Globus pallidus (tissue), 1 donor: ENCODE measurements at places on chromosomes 3 and 15.

- DNase-seq = peak; percentile 85
Observed at GRCh38 chr15:65060641-65061397, 7.0 kb downstream of the RASL12 start.

DNA sequence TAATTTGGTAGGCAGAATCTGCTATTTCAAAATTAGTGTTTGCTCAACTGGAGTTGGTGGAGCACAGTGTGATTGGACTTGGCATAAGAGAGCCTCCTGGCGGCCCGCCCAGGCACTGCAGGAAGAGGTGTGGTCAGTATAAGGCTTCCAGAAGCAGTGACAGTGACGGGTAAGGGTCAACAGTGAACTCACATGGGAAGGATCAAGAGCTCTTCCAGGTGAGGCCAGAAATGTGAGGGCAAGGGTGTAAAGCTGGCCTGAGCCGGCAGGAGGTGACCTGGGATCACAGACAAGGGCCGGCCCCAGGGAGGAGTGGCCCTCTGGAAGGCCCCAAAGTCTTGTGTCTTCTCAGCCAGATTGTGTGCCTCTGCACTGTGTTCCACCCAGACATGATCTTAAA, 93.2 kb upstream of the RNF7 start:
- DNase-seq = peak; percentile 37

GRCh38 chr15:78392430-78392829, 45.6 kb upstream of the IREB2 start:
- no peak for DNase-seq

DNA sequence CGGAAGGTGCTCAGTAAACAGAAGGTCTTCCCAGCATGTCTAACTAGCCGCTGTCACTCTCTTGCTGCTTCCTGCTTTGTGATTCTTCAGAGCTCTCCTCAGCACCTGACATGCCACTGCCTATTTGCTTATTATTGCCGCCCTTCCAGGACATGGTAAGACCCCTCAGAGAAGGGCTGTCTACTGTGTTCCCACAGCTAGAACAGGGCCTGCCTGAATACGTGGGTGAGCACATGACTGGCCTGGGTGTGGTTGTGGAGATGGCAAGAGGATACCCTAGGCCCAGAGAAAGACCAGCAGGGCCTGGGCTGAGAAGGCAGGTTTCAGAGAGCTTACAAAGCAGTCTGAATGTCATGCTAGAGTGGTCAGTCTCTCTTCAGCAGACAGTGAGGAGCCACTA, 2.4 kb upstream of the EPHB1 start:
- no peak for DNase-seq

DNA sequence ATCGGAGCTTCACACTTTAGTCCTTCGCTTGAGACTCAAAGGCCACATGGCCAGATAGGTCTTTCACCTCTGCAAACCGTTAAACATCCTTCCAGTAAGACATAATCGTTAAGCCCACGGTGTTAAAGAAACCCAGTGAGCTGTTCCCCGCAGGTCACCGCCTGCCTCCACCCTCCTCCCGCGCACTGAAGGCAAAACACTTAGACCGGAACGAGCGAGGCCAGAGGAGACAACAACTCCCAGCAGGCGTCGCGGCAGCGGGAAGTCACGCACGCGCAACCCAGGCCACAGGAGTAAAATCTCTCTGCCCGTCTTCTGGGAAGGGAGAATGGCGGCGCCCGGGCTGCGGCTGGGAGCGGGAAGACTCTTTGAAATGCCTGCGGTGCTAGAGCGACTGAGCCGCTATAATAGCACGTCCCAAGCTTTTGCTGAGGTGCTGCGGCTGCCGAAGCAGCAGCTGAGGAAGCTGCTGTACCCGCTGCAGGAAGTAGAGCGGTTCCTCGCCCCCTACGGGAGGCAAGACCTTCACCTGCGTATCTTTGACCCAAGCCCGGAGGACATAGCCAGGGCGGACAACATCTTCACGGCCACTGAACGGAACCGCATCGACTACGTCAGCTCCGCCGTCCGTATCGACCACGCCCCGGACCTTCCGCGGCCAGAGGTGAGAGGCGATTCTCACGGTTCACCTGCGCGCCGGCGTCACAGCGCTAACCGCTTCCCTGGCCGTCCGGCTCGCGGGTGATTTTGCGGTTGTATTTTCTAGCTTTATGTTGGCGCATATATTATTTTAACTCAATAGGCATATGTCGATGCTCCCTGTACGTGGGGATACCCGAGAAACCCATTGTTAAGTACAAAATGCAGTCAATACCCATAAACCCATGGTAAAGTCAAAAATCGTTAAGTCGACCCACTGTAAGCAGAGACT, at the start of gene GTPBP8:
Gene GTPBP8 (plus strand): TSS at position 313 of the 931 bp plus-strand sequence. CDS start 16 bp downstream, at position 329.
- peak; percentile 88 for DNase-seq

GRCh38 chr15:43514241-43515057, 3.0 kb upstream of the MAP1A start:
- peak; percentile 95 for DNase-seq

GRCh38 chr3:151282921-151283320, 4.6 kb upstream of the P2RY14 start:
- peak; percentile 78 for DNase-seq

GRCh38 chr3:194556086-194557056, 69.6 kb upstream of the ATP13A3 start:
- no peak for DNase-seq

DNA sequence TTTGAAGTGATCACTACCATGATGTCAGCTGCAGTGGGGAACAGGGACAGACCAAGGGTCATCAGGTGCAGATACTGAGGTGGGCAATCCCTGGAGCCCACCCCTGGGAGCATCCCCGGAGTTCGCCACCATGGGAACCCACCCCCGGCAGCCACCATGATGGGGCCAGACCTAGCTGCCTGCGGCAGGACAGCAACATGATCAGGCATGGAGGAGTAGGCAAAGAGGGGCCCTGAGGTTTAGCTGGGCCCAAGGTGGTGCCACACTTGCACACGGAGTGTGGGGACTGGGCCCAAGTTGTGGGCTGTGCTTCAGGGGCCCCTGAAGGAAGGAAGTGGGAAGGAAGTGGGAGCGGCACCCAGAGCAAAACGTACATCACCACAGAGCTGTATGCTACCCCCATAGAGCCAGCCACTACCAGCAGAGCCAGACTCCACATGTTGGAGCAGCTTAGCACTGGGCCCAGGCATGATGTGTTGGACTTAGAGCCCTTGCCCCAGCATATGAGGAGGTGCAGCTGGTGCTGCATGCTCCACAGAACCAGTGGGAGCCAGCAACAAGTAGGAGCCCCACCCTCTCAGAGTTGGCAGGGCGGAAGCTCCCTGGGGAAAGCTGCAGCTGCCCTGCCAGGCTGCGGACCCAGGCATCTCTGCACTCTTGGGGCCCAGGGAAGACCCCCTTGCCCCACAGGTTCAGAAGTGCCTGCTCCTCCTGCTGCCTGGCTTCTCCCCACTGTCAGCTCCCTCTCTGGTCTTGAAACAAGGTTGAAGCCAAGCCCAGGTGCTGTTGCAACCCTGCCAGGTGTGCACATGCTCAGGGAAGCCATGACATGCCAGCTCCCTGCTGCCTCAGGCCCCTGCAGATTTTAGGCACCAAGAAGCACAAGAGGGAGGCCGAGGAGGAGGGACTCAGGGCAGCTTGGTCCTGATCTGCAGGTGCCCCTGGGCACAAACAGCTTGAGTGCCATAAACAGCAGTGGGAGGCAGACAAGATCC, 515.3 kb downstream of the ZBBX start:
- no peak for DNase-seq

GRCh38 chr3:188605905-188606304, 451.9 kb downstream of the LPP start:
- no peak for DNase-seq

DNA sequence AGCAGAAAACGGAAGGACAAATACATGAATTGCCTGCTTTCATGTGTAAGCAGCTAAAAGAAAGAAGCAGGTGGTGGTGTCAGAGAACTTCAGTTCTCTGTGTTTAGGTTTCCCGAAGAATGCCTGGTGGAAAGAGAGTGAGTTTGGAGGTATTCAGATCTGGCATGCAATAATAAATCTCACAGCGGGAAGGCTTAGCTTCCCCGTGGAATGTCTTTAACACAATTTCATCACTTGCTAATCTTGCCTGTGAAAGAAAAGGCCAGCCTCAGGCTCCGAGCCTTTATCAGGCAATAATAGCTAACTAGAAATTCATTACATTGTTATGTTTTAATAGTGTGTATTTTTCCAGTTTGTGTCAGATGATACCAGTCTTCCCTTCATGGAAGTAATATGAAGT, 220.3 kb downstream of the PDZRN3 start:
- DNase-seq = no peak

DNA sequence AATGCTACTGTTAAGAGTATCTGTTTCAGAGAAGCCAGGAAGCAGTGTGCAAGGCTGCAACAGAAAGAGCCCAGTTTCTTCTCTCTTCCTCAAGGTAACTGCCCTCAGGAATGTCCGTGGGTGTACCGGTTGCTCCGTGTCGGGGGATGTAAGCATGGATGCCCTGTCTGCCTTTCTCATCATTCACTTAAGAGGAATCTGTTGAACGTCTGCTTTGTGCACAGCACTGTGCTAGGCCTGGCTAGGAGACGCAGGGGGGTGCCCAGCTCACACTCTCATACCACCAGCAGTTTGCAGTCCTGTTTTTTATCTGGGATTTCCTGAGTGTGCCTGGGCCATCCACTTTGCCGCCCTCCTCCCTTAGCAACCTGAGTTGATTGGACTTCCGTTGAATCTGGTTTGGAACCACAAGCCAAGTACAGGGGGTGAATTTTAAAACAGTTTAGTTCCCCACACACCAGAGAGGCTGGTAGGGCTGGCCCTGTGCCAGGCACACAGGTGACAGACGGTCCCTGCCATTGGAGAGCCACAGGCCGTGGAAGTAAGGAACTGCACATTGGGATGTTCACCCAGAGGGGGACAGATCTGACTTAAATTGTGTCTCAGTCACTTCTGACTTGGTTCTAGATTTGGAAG, 11.2 kb downstream of the BOC start:
- DNase-seq = no peak

DNA sequence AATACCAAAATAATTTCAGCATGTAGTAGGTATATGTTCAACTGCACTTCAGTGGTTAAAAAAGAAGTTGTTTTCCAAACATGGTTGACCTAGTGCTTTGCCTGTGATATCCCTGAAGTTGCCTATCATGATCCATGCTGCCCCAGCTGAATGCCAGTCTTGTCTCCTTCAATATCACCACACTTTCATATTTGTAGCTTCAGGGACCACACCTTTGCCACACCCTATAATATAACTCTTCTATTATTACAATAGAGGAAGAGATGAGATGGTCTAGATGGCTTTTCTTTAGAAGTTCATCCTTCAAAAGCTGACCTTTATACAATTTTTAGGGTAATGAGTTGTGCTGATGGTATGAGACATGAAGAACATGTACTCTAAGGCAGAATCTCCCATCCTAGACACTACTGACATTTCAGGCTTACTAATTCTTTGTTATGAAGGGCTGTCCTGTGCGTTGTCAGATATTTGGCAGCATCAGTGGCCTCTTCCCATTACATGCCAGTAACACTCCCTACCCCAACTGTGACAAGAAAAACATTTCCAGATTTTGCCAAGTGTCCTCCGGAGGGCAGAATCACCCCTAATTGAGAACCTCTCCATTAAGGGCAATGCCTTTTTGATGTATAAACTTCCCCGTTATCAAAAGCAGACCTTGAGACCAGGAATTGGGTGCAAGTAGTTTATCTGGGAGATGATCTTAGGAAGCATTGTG, 76.2 kb upstream of the PLCL2 start:
- DNase-seq = no peak

- DNase-seq = no peak
Observed at GRCh38 chr3:13012221-13012691, 61.0 kb downstream of the IQSEC1 start.

DNA sequence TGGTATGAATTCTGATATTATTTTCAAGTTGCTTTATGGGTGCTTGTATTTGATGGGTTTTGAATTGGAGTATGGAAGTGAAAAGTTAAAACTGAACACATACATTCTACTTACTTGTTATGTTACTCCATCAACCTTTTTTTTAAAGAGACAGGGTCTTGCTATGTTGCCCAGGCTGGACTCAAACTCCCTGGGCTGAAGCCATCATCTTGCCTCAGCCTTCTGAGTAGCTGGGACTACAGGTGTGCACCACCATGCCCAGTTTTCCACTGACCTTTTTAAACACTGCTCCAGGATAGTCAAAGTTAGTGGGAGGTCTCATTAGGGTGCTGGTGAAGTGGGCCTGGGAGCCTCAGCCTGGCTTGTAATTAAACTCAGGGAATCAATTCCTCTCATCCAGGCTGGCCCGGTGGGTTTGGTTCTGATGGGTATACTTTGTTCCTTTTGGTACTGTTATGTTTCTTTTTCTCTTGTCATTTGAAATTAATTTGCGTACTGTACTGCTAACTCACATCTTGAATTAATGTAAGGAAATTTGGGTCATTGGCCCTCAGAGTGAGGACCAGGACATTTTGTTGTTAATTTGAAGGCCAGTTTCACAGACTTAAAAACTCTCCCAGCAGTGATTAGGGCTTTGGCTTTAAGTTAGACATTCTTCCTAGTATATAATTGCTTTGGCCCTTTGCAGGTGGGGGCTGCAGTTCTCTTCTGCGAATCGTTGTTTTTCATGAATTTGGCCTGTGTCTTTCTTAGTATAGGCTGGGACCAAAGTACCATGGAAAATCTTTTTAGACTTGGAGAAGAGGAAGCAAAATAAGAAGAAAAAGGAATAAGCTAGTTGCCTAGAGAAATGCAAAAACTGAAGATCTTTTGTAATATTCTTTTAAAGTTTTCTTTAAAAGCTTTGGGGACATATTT, 66.9 kb downstream of the FNDC3B start:
- no peak for DNase-seq

GRCh38 chr15:74726774-74727164, 1.4 kb upstream of the CYP1A1 start:
- no peak for DNase-seq

DNA sequence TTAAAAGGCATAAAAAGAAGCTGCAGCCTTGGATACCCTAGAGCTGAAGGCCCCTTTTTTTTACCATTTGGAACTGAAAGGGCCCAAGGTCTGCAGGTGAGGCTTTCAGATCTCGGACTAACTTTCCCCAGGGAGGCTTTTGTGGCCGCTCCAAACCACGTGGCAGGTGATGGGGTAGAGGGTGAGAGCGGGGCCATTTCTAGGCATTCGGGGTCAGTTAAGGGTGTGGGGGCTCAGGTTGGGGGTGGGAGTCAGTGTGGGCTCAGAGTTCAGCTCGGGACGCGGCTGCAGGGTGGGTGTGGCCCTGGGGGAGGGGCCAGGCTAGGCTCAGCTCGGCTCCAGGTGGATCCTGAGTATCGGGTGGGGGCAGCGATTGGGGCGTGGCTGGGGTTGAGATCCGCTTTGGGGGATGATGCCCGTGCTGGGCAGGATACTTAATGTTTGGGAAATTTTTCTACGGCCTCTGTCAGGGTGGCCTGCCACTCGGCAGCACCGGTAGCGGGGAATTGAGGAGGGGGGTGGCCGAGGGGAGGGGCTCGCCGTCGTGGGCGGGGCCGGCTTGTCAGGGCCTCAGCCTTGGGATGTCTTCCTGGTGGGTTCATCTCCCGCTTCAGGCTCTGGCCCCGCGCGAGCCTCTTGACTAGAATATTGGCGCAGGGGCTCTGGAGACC, 2.5 kb downstream of the KLF13 start:
- DNase-seq = no peak

- no peak for DNase-seq
Observed at GRCh38 chr3:143668924-143669790, 179.1 kb downstream of the SLC9A9 start.
